Endodermal cell (in vitro differentiated cells): ENCODE measurements at places on chromosomes 5 and 9.

GRCh38 chr5:60101573-60101972, 208.0 kb upstream of the PDE4D start:
- no peak overlapping the region for H3K4me3 ChIP-seq
- no peaks in the 10 kb centered on the region for H3K4me1 ChIP-seq
- no peaks in the 10 kb centered on the region for H3K36me3 ChIP-seq
- no peak for DNase-seq
- no peak overlapping the region for H3K27ac ChIP-seq

GRCh38 chr9:93134740-93135444, 841 bp upstream of the NINJ1 start:
- peaks cover 8% of the 10 kb centered on the region for H3K4me1 ChIP-seq
- H3K27me3 ChIP-seq = peaks cover 10% of the 10 kb centered on the region
- no peak overlapping the region for H3K27ac ChIP-seq
- no peaks in the 10 kb centered on the region for H3K36me3 ChIP-seq
- no peak for DNase-seq
- H3K4me3 ChIP-seq = peak overlapping the region; percentile 82

GRCh38 chr9:121812159-121812735, 160.8 kb downstream of the DAB2IP start:
- H3K36me3 ChIP-seq = no peaks in the 10 kb centered on the region
- no peak overlapping the region for H3K27ac ChIP-seq
- peak; percentile 57 for DNase-seq
- no peak overlapping the region for H3K4me3 ChIP-seq

GRCh38 chr5:93793159-93793781, 51.9 kb upstream of the POU5F2 start:
- no peaks in the 10 kb centered on the region for H3K36me3 ChIP-seq
- H3K4me3 ChIP-seq = no peak overlapping the region
- no peaks in the 10 kb centered on the region for H3K27me3 ChIP-seq
- DNase-seq = no peak
